ENCODE measurements at places on chromosomes 1 and 21.

- no peak for DNase-seq
These were observed 42.5 kb upstream of the IL10 start for GRCh38 chr1:206814716-206815341.

DNA sequence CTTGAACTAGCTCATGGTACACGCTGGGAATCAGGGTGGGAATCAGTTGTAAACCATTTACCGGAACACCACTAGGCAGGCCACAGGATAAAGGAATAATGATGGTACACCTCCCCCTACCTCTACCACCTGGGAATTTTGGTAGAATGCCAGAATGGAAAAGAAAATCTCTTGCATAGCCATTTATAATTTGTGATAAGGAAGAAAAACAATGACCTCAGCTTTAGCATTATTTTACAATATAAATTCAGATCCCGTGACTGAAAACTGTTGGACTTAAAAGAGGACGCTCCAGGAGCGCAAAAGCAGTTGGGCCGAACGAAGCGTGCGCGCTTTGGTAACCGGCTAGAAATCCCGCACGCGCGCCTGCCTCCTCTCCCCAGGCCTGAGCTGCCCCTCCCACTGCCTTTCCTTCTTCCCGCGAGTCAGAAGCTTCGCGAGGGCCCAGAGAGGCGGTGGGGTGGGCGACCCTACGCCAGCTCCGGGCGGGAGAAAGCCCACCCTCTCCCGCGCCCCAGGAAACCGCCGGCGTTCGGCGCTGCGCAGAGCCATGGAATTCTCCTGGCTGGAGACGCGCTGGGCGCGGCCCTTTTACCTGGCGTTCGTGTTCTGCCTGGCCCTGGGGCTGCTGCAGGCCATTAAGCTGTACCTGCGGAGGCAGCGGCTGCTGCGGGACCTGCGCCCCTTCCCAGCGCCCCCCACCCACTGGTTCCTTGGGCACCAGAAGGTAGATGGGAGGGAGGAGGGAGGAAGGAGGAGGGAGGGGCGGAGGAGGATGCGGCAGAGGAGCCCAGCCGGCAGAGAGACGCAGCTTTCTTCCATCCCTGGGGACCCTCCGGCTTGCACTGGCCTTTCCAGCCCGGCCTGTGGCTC, at the start of gene CYP4X1:
CYP4X1 (plus strand) TSS at position 402 of the 873 bp plus-strand sequence; CDS start at position 551, 149 bp downstream.
- no peak for DNase-seq

GRCh38 chr1:177311586-177311985, 140.8 kb downstream of the BRINP2 start:
- no peak for DNase-seq

DNA sequence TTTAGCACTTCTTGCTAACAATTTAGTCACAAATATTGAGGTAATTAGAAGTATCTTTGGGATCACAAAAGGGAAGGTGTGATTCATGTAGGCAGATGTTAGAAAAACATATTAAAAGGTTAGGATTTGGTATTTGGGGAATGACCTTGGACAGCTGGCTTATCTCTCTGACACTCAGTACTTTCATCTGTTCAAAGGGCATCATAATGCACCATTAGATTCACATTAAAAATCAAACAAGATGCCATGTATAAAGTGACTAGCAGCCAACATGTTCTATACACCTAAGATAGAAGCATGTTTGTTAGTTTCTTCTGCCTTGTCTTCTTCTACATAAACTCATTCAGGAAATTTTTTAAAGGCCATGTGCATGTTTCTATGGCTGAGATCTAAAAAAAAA, 56.5 kb upstream of the ESRRG start:
- no peak for DNase-seq

DNA sequence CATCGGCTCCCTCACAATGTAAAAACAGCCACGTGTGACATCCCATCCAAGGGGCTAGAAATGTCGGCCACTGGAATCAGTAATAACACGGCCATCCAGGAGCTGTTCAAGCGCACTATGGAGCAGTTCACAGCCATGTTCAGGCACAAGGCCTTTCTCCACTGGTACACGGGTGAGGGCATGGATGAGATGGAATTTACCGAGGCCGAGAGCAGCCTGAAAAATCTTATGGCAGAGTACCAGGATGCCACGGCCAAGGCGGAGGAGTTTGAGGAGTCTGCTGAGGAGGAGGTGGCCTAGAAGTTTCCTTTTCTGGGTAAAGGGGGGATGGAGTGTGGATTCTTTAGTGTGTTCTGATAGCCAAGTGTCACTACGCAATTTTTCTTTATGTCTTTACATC, 61.1 kb upstream of the MAP1LC3C start:
- no peak for DNase-seq

GRCh38 chr1:232501854-232502253, 128.1 kb downstream of the SIPA1L2 start:
- DNase-seq: no peak

DNA sequence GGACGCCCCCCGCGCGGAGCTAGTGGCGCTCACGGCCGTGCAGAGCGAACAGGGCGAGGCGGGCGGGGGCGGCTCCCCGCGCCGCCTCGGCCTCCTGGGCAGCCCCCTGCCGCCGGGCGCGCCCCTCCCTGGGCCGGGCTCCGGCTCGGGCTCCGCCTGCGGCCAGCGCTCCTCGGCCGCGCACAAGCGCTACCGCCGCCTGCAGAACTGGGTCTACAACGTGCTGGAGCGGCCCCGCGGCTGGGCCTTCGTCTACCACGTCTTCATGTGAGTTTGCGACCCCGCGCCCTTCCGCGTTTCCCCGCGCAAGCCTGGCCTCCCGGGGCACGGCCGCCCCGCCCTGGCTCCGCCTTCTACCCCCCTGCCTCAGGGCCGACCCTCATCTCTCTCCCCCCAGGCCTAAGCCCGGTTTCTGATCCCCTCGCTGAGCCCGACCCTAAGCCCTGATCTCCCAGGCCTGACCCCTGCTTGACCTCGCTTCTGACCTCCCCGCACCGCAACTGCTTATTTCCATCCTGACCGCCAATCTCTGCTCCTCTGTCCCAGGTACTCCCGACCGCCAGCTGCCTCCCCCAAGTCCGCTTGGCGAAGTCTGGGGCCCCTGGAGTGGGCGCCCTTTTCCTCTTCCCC, 669 bp downstream of the KCNQ4 start:
- DNase-seq: no peak

DNA sequence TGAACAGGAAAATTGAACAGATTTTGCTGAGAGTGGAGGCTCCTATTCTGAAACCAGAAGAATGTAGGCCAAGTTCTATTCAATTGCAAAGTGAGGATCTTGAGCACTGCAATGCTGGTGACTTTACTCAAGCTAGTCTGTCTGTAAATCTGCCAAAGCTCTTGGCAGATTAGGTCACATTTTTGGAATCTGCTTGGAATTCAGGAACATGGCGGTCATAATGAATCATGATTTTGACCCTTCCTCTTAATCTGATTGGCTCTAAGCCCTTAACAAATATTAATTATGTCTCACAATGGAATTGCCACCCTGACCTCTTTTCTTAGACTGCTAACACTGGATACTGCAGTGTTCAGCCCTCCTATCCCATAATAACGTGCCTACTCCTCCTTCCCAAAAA, 7.2 kb upstream of the GNG12 start:
- DNase-seq: no peak

- no peak for DNase-seq
These were observed 87.0 kb downstream of the NMNAT2 start for GRCh38 chr1:183331091-183331742.

DNA sequence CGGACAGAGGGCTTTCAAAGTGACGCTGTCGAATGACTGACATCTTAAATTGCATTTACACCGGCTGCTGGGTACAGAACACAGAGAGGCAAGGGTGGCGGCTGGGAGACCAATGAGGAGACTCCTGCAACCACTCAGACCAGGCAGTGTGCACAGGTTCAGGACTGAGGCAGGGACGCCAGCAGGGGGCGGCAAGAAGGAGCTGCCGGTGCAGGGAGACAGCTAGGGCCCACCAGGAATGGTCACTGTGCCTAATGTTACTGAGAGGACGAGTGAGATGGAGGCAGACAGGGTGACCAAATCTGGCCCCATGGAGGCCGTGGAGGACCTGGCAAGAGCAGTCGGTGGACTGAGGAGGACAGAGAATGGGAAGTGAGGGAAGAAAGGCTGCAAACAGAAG, 23.5 kb downstream of the GLIS1 start:
- DNase-seq: no peak

DNA sequence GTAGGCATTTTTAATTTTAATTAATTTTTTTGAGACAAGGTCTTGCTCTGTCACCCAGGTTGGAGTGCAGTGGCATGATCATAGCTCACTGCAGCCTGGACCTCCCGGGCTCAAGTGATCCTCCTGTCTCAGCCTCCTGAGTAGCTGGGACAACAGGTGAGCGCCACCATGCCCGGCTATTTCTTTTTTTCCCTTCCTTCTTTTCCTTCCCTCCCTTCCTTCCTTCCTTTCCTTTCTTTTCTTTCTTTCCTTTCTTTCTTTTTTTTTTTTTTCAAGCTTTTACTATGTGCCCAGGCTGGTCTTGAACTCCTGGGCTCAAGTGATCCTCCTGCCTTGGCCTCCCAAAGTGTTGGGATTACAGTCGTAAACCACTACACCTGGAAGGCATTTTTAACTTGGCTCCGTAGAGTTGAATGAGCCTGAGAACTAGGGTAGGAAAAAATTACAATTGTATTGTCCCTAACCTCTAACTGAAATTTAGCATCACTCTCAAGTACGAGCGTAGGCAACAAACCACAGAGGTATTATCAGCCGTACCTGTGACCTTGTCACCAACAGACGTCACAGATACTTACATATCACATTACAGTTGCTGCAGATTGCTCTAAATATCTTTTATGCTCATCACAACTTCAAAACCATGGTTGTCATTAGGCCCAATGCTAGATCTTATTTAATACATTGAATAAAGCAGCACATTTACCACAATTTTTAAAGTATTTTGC, 8.0 kb downstream of the RUNX3 start:
- no peak for DNase-seq

DNA sequence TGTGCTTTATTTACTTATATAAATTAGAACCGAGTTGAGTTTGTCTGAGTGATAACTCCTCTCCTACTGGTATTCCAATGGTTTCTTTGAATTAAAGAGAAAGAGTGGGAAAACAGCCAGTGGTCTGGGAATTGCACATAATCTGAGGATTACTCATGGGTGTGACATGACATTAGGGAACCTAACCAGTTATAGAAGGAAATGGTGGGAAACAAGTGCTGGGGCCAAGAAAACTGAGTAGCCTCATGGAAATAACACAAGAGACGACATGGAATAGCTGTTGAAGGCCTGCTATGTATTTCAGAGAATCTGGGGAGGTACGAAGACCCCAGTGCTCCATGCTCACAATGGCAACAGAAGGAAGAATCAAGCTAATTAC, 41.8 kb upstream of the LRRC52 start:
- no peak for DNase-seq

DNA sequence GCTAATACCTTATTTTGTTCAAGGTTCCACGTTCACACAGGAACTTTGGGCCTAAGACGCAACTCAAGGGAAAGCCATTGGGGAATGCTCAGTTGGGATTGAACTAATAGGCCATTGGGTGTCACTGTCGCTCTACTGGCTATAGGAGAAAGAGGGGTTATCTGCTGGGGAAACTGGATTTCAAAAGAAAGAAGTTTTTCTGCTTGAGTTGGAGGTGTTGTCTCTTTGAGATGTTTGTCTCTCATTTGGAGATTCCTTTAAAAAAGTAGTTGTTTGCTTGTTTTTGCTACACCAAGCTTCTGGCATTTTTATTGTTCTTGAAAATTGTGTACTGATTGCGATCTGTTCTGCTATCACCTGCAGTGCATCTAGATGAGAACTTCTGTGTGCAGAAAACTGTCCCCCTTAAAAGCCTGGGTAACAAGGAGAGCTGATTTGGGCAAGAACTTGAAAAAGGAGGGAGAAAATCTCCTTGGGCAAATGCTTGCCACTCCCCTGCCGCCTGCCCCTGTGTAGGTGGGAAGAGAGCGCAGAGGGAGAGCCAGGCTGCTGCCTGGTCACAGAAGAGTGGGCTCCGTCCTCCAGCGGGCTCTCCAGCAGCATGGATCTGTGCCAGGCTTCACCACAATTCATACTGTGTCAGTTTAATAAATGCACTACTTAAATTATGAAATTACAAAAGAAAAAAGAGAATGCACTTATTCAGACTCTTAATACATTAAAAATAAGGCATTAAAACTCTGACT, 39.9 kb downstream of the PEX14 start:
- no peak for DNase-seq

GRCh38 chr1:87299661-87300060, 29.0 kb upstream of the LMO4 start:
- DNase-seq: no peak

DNA sequence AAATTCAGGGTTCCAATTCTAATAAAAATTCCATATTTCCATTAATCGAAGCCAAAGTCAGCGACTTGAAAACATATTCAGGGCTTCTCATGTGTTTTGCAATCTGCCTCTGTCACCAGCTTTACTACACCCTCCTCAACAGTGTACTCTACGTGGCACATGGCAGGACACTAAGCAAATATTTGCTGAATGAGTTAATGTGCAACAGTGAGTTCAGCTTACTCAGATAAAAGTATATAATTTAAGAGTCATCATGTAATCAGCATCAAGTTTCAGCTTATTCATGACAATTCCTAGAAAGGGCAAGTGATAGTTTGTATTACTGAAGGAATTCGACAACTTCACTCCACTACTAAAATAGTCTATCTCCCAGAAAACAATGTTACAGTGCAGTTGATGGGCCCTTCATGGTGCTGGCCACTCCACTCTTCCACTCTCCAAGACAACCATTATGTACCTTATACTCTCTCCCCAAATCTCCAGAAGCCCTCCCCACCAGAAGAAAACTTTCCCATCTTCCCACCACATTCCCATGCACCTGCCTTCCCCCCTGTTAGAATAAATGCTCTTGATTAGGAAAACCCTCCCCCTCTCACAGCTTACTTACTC, 97.3 kb downstream of the TTLL7 start:
- no peak for DNase-seq

DNA sequence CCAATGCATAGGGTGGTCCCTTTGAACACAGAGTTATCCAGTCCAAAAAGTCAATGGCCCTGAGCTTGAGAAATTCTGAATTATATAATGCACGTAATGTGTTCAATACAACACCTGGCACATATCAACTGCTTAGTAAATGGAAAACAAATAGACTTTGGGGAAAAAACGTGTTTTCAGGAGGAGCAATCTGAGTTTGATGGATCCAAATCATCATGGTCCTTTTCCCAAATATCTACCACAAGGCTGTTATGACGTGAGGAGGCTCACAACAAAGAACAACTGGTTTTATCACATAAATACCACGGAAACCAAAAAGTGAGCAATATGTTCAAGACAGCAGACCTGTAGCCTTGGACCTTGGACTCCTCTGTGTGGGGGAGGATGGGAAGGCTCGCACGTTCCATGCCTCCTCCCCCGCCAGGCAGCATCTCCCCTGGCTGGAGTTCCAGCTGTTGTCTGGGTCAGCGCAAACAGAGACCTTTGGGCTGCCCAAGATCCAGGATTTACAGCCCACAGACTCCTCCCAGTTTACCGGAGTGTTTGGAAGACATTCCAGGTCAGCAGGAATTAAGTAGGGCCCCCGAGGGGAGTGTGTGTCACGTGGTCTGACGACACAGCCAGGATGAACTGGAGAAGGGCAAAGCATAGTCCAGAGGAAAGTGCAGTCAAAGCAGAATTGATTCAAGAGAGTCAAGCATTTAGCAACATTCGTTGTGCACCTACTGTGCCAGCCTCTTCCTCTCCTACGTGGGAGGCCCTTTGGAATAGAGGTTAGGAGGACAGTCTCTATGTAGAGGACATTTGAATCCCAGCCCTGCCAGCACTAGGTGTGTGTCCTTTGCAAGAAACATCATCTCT, 32.2 kb upstream of the MED18 start:
- no peak for DNase-seq

GRCh38 chr1:82587371-82587770, 786.6 kb downstream of the ADGRL2 start:
- no peak for DNase-seq

Data from activated T-cell treated with anti-CD3 and anti-CD28 coated beads, Interleukin-2, amount 50 U/mL, for 1 hour (primary cell).